ENCODE measurements at places on chromosomes 1 and 21.

- DNase-seq: no peak
Measured at GRCh38 chr1:228345201-228345930, 61.3 kb downstream of the TRIM11 start.

GRCh38 chr1:100348549-100349144 is 3.7 kb upstream of the CDC14A start:
- no peak for DNase-seq

DNA sequence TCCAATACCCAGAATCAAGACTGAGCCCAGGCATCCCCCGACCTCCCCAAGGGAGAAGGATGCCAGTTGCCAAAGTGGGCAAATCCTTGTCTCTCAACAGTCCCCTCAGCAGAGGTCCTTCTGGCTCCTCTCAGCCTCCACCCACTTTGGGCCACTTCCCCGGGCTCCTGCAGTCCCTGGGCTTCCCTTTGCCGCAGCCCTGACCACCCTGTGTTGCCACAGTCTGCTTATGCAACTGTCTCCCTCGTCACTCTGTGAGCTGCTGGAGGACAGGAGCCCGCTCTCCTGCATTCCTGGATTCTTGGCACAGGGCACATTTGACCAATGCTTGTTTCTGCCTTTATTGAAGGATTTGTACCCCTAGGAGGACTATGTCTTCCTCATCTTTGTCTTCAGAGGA is 2.9 kb upstream of the LRP8 start:
- DNase-seq: no peak

DNA sequence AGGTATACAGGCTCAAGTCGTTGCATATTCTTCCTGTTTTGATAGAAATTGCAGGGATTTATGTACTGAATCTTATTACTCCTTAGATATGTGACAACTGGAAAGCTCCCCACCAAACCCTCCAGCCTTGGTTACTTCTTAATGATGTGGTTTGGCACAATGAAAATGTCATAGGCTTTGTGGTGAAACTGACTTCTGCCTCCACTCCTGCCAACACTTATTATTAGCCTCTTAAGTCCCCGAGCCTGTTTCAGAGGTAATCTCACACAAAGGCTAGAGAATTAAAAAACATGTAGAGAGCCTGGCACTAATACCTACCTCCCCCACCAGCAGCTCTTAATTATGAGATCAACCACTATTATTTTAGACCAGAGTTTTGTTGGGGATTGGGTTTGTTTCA is 4.2 kb downstream of the COX20 start:
- no peak for DNase-seq

- no peak for DNase-seq
Measured at GRCh38 chr1:116474921-116475849, 95.6 kb downstream of the CD58 start.

- no peak for DNase-seq
Measured at GRCh38 chr1:30735668-30736498, 12.5 kb upstream of the MATN1 start.

- DNase-seq: no peak
Measured at GRCh38 chr1:19436716-19437476, 48.4 kb downstream of the CAPZB start.

GRCh38 chr1:162035241-162035640 is 11.6 kb upstream of the OLFML2B start:
- DNase-seq: no peak

DNA sequence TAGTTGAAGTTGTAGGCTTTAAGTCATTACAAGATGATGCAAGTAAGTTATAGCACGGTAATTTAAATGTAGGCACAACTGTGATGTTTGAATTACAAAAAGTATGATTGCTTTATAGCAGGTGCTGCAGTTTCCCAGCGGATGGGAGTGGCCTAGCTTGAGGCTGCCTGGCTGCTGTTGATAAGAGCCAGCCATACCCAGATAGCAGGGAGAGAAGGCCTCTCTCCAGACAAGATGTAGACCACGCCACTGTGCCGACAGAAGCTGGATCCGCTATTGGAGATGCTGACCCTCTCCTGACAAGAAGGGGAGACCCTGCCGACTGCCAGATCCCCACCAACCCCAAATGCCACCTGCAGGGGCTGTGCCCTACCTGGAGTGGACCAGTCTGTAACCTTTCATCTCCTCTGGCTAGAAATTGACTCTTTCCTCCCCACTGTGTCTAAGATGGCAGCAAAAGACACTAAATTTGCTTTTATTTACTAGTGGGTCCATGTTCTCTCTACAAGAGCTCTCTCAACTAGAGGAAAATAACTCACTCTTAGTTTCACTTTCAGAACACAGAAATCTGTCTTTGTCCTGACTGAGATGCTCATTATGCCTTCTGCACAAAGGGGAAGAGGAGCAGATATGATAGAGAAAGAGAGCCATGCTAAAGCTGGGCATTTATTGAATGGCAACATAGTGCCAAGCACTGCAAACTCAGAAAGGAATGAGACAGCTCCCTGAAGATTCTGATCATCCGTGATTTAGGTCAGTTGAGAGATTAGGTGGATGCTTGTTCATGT is 127.9 kb downstream of the URB2 start:
- no peak for DNase-seq

DNA sequence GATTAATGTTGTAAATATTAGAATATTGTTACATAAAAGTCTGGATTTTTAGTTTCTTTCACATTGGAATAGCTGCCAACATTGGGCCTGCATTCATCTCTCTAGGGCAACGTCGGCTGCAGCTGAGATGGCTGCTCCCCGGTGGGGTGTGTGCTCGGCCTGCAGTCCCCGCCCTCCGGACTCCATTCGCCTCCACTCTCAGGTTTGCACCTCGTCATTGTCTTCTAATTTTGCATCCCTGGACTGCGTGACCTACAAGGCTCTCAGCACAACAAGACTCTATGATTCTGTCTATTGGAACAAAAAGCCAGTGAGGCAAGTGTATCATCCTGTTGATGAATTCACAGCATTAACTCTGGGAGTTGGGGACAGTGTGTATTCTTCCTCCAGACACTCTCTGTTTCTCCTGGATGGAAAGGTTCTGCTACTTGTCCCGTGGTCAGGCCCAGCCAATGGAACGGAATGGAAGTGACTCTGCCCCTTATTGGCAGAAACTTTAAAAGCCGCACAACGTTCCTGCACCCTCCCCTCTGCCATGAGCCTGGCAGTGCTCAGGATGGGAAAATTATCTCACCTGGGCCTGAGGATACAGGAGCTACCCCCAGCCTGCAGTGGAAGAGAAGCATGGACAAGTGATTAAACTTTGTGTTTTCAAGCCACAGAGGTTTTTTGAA is 105.0 kb upstream of the SAMD11 start:
- DNase-seq: no peak

- no peak for DNase-seq
Measured at GRCh38 chr1:41722184-41722583, 196.5 kb downstream of the HIVEP3 start.

GRCh38 chr1:20775700-20776099 is 11.4 kb downstream of the HP1BP3 start:
- peak; percentile 45 for DNase-seq

DNA sequence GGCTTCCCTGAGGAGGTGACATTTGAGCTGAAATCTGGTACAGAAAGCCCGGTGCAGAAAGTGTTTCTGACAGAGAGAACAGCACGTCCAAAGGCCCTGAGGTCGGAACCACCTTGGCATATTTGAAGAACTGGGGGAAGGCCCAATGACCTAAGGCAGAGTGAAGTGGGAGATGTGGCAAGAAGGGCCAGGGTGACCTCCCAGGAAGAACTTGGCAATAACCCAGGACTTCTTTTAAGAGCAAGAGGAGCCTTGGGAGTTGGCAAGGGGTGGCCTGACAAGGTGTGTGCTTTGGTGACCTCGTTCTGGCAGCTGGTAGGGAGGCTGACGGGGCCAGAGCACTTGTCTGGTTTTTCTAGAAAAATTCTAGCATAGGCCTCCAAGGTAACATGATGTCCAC is 23.4 kb downstream of the TTC39A start:
- DNase-seq: no peak

DNA sequence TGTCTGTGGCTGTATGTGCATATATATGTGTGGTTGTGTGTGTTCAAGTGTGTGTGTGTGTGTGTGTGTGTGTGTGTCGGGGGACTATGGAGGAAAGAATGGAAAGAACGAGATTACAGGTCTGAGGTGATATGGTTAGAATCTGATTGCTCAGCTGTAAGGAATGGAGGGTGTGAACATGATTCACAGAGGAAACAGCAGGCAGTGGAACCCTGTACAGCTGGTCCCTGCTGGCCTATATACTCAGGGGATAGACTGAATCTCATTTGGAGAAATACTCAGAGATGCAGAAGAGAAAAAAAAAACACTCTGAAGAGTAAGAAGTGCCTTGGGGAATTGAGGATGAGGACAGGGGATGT is 180.1 kb upstream of the ESRRG start:
- no peak for DNase-seq

DNA sequence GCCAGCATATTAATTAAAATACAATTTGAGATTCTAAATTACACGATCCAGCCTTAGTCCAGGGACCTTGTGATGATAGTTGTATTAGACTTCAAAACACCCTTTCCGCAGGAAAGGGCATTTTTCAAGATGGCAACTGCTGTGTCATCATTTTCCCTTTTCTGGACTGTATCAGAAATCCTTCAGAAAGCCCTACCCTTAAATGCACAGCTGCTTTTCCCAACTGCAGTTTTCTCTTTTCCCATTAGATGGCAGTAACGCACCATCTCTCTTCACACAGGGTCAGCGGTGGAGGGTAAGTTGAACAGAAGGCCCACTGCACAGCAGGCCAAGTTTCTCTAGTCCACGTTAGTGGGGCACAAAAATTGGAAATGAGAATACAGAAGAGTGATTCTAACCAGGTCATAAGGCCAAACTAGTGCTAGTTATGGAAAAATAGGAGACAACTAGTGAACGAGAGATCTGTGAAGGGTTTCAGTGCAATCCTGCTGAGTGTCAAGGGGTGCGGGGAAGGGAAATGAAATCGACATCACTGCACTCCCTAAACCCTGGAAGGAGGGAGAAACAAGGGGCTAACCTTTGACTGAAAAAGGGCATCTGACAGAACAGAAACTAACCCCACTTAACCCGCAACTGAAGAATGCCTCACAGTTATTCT is 22.1 kb upstream of the TDRD10 start:
- DNase-seq: peak; percentile 84

- DNase-seq: no peak
Measured at GRCh38 chr1:94658221-94658620, 116.7 kb upstream of the F3 start.

DNA sequence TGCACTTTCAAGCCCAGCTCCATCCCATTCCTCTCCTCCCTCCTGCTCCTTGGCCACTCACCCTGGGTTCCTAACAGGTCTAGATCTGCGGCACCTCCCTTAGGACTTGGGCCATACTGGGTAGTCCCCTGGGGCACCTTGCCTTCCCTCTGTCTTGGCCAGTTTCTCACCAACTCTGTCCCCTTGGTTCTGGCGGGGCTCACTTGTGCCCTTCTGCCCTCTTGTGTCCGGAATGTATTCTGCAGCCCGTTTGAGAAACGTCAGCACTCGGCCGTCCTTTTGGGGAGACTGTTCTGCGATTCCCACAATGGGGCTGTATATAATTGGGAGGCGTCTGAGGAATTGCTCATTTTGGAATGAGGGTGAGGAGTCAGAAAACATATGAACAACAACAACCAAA is 162.4 kb downstream of the ZSCAN20 start:
- DNase-seq: peak; percentile 16

GRCh38 chr21:35395728-35396127 is 346.6 kb upstream of the RUNX1 start:
- DNase-seq: no peak

GRCh38 chr1:16012590-16013219 is 5.1 kb downstream of the HSPB7 start:
- no peak for DNase-seq

DNA sequence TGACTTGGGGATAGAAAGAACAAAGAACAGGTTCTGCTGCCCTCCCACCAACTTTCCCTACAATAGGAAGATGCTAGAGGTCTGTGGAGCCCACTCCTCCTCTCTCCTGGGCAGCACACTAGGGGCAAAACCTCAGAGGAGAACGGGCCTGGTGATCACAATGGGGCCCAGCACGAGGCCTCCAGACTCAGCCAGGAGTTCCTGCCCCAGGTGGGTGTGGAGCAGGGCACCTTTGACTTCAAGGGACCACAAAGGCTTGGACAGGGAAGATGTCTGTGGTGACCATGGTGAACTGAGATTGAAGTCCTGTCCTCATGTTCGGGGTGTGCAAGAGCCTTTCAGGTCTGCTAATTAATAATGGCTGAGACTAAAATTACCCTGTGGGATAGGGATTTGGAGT is 88.8 kb downstream of the LAMC2 start:
- no peak for DNase-seq

GRCh38 chr1:203549309-203549708 is 55.4 kb downstream of the OPTC start:
- DNase-seq: no peak

GRCh38 chr1:975896-976683 is 5.8 kb downstream of the PERM1 start:
- DNase-seq: peak; percentile 46

- no peak for DNase-seq
Measured at GRCh38 chr1:164583835-164584539, 25.0 kb downstream of the PBX1 start.

GRCh38 chr1:86646256-86646655 is 58.1 kb upstream of the SH3GLB1 start:
- DNase-seq: no peak

GRCh38 chr1:51960262-51960661 is 30.2 kb downstream of the RAB3B start:
- no peak for DNase-seq

GRCh38 chr21:41675574-41675973 is 91.3 kb downstream of the RIPK4 start:
- no peak for DNase-seq

DNA sequence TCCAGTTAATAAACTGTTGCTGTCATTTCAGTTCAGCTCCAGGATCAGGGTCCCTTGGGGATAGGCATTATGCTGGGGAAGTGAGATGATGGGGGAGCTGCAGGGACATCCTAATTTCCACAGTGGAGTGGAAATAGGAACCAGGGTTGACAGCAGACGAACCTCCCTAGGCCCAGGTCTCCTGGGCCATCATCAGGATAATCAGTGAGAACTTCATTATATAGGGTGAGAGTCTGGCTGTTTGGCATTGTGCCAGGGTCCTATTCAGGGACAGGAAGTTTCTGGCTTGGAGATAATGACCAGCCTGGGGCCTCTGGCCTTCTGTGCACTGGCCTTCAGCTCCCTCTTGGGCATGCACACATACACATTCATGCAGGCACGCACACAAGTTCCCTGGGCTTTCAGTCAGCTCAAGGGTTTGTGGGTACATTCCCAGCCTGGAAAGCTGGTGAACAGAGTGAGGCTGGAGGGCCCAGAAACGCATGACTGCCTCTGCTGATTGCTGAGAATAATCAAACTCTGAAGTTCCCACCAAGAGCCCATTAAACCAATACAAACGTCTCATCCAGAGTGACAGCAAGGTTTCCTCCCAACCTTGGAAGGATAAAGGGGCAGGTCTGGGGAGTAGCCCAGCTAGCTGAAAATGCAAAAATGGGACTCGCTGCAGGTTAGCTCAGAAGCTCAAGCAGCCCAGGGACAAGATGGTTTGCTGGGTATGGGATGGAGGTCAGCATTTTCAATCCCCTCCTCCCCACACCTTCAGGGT is 13.9 kb upstream of the LRIG2 start:
- DNase-seq: no peak

GRCh38 chr1:63320022-63320721 is 2.2 kb upstream of the FOXD3 start:
- no peak for DNase-seq

- peak; percentile 44 for DNase-seq
Measured at GRCh38 chr1:88736633-88737248, 52.7 kb downstream of the PKN2 start.

- peak; percentile 41 for DNase-seq
Measured at GRCh38 chr1:200302192-200302920, 107.5 kb downstream of the ZNF281 start.
